Lung (tissue), 17 donors: ENCODE measurements at places on chromosomes 13 and 19. TPM values are rescaled to one million over a fixed set of nuclear protein-coding genes. Genes with fewer than 3 reads are reported as not detected.
A peak's percentile ranks its signal among the peaks of the same experiment; 100 is the strongest.

- DNase-seq, result no peak
Measured at GRCh38 chr13:83877651-83878355, 4.5 kb downstream of the SLITRK1 start.

GRCh38 chr19:32357720-32358119 lies 12.3 kb downstream of the ZNF507 start:
- no peak for DNase-seq

- no peak for DNase-seq
Measured at GRCh38 chr13:114143806-114144605, 11.6 kb upstream of the RASA3 start.

RAB3A gene
- 1.5 TPM for polyA plus RNA-seq

DNA sequence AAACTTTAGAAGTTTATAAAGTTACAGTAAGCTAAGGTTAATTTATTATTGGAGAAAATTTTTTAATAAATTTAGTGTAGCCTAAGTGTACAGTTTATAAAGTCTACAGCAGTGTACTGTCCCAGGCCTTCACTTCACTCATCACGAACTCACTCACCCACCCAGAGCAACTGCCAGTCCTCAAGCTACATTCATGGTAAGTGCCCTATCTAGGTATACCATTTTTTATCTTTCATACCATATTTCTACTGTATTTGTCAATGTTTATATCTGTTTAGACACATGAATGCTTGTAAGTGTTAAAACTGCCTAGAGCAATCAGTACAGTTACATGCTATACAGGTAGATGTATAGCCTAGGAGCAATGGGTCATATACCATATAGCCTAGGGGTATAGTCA lies 12.5 kb downstream of the INTS6 start:
- DNase-seq, result no peak

ZNF99 gene
- polyA plus RNA-seq, result not detected

GRCh38 chr13:106523576-106523975 lies 11.9 kb downstream of the EFNB2 start:
- peak; percentile 63 for DNase-seq

GRCh38 chr13:94546061-94546839 lies 49.7 kb downstream of the TGDS start:
- DNase-seq, result no peak

FCAR gene
- polyA plus RNA-seq, result 57.5 TPM

GRCh38 chr13:110337247-110337646 lies 30.2 kb downstream of the COL4A2 start:
- no peak for DNase-seq

DNA sequence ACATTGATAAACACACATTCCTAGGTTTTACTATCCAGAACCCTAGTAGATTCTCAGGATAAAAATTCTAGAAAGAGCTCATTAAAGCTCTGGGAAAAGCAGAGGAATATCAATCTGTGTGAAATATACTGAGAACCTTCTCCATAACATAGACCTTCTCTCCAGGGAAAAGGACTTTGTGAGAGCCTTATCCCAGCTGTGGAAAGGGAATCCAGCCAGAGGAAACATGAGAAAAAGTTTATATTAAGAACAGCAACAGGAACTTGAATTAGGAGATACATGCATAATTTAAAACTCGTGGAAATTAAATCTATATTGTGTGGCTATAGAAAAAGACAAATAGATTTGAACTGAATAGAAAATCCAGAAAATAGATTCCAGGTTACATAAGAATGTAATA lies 1639.9 kb downstream of the EFNB2 start:
- peak; percentile 72 for DNase-seq

ZNF526 gene
- 5.5 TPM for polyA plus RNA-seq

- no peak for DNase-seq
Measured at GRCh38 chr19:17626456-17627015, 61.6 kb downstream of the UNC13A start.

DNA sequence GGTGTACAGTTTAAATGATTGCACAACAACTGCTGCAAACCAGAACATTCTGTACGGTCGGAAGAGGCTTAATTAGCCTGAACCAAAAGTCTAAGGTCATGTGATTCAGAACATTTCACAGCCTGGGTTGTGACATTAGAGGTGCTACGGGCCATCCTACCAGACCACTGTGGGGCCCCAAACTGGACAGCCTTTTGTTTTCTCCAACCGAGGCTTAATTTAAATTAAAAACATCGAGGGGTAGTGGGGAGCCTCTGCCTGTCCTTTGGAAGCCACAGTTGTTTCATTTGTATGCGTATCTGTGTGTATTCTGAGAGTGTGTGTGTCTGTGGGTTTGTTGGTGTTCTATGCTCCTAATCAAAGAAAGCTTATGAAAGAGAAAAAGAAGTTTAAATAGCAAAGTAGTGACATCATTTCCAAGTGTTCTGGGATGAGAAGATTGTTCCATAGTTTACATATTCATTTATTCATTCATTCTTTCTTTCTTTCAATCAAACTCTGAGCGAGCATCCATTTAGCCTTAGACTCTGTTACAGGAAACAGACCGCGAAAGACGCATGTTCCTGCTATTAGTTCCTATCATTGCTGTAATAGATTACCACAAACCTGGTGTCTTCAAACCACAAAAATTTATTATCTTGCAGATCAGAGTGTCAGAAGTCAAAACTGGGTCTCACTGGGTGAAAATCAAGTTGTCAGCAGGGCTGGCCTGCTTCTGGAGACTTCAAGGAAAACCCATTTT lies 444.8 kb downstream of the FOXO1 start:
- no peak for DNase-seq

- peak; percentile 53 for DNase-seq
Measured at GRCh38 chr13:21668732-21669275, 2.1 kb upstream of the FGF9 start.

CEACAM20 gene
- polyA plus RNA-seq, result not detected

- no peak for DNase-seq
Measured at GRCh38 chr19:50060107-50060506, 34.3 kb downstream of the ZNF473 start.

DNA sequence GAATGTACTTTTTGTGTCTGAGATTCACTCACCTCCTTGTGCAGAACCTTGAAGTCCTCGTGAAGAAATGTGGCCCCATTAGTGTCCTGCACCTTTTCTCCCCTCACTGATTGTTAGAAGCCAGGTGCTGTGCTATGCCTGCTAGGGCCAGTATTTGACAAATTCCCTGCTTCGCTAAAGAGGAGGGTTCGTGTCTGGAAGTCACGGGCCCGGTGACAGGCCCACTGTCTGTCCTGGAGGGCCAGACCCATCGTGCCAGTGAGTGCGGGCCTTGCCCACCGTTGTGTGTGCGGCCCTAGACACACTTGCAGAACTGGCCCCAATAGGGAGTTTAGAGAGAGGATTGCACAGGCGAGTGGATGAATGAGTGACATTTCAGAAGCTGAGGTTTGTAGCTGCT lies 36.8 kb upstream of the GAS6 start:
- no peak for DNase-seq

CLEC17A gene
- 0.45 TPM for polyA plus RNA-seq

GRCh38 chr19:38149661-38150061 lies 74.4 kb downstream of the DPF1 start:
- no peak for DNase-seq

DNA sequence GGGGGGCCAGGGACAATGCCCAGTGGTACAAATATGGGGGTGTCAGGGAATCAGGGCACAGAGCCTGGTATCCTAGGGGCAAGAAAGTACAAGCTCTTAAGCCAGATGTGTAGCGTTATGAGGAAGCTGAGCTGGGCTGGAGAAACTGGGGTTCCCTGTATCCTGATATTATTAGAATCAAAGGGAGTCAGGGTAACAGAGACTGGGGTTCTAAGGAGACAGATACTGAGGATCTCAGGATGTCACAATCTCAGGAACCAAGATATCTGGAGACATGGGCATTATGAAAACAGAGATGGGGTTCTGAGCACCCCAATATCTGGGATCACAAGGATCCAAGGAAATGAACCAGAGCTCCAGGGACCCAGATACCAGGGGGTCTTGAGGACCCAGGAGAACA lies 784 bp downstream of the BCL3 start:
- no peak for DNase-seq

DPY19L3 gene
- polyA plus RNA-seq, result 9.1 TPM

- no peak for DNase-seq
Measured at GRCh38 chr19:31943191-31943661, 402.2 kb upstream of the ZNF507 start.

DNA sequence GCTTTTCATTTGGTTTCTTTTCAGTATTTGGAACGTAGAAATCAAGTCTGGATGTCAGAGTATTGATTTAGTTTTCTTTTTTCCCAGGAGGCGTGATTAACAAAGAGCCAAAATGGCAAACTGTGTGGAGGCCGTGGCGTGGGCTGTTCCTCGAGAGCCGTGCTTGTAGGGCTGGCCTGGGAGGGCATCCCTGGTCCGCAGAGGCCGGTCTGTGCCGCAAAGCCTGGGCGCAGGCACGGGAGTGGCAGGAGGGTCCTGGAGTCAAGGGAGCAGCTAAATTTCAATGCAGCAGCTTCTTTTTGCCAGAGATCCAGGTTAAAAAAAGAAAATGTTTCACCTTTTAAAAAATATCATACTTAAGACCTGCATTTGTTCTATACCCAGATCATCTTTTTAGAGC lies 13.1 kb upstream of the MCF2L start:
- DNase-seq, result no peak

THSD1 gene
- polyA plus RNA-seq, result 7.0 TPM

GRCh38 chr13:110443622-110444225 lies 117.8 kb downstream of the RAB20 start:
- DNase-seq, result no peak

RASL11A gene
- 31.5 TPM for polyA plus RNA-seq

DNA sequence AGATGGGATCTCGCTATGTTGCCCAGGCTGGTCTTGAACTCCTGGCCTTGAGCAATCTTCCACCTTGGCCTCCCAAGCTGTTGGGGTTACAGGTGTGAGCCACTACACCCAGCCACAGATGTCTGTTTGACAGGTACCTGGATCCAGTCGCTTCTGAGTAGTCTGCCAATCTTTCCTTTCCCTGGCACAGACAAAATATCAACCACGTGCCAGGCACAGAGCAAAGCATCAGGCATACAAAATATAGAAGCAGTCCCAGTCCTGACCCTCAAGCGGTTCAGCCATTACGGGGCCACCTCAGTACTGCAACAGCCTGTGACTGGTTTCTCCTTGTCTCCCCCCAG lies 3.8 kb downstream of the ELAVL1 start:
- DNase-seq, result no peak

DNA sequence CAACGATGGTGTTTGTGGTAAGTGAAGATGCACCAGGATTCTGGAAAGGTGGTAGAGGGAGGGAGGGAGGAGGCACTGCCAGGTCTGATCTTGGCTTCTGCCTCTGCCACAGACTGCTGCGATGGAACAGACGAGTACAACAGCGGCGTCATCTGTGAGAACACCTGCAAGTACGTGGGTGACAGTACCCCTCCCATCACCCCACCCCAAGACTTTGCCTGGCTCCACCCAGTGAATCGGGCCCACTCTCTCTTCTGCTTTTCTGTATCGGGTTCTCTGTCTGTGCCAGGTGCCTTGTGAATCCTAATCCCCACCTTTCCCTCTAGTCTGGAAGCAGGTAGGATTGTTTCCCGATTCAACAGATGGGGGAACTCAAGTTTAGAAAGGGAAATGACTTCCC lies 2.5 kb downstream of the PRKCSH start:
- no peak for DNase-seq

DNA sequence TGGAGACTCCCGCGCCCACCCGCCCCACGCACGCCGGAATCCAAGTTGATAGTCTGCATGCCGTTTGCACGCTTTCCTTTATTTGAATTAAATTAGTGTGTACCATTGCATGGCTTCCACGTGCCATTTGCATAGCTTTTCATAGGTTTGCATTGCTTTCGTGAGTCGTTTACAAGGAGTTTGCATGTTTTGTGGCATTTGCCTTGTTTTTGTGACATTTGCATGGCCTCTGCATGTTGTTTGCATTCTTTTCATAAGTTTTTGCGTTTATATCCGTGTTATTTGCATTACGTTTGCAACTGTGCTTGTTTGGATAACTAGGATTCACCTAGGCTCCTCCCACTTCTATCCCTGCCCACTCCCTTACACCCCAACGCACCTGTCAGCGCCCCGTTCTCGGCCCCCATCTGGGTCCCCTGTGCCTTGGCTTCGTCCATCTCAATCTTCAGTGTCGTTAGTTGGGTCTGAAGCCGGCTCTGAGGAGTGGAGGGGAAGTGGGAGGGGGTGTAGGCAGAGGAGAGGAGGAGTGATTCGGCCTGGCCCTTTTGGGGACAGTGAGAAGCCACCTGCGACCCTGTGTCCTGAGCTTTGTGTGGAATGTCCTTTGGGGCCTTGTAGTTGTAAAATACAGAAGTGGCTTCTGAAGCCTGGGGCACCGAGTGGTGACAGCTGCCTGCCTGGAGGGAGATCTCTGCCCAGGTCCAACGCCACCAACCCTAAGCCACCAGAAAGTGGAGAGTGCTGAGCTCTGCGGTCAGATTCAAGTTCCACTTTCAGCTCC lies 2.4 kb downstream of the CCDC194 start:
- DNase-seq, result no peak

GRCh38 chr19:34779652-34780051 lies 6.6 kb upstream of the ZNF599 start:
- no peak for DNase-seq

DNA sequence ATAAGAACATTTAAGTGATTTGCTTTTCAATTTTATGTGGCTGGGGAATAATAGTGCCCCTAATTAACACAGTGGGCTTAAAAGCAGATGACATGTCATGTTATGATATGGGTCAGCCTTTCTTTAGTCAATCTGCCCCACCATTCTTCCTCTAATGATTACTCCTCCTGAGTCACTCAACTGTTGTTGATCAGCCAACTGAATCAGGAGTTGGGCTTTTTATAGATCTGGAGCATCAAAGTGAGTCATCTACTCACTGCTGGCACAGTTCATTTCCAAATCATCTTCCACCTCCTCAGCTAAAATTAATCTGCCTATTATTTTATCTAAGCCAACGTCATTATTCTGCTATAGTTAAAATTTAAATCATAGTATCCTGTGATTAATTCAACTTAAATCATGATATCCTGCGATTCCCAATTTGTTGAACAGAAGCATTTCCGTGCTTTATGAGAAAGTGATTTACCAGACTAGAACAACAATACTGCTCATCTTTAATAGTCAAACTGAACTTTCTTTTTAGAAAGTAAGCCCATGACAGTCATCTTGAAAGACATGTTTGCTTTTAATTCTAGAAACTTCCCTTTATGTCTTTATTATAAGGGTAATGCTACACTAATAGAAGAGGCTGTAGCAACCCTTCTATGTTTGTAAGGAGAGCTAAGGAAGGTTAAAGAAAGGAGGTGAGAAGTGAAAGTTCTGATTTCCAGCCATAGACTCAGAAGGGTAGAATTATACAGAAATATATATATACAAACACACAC lies 551.4 kb downstream of the TBC1D4 start:
- no peak for DNase-seq

ODAD3 gene
- 2.0 TPM for polyA plus RNA-seq

STARD13 gene
- 7.9 TPM for polyA plus RNA-seq

DNA sequence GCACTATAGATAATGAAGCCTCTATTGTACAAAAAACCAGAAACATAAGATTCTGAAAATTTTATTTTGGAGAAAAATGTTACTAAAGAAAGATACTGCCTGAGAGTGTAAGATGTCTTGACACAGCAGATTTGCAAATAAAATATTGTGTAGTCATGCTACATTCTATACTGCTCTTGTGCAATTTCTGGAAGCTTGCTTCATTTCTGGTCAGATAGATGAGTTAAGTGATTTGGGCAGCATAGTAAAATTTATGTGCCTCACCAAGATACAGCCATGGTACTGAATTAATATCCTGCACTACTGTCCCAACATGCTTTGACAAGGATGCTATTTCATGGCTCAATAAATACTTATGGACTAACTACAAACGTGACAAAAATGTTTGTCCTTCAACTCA lies 55.1 kb upstream of the STARD13 start:
- peak; percentile 32 for DNase-seq

ARHGEF7 gene
- polyA plus RNA-seq, result 21.1 TPM

ZNF229 gene
- 0.81 TPM for polyA plus RNA-seq

GRCh38 chr13:111927181-111927540 lies 139.8 kb upstream of the SOX1 start:
- no peak for DNase-seq
